ENCODE measurements at places on chromosomes 1 and 21.

- no peak for DNase-seq
These were observed 106.4 kb downstream of the CTH start for GRCh38 chr1:70517444-70517843.

GRCh38 chr1:178627037-178627436, 98.0 kb upstream of the RALGPS2 start:
- no peak for DNase-seq

DNA sequence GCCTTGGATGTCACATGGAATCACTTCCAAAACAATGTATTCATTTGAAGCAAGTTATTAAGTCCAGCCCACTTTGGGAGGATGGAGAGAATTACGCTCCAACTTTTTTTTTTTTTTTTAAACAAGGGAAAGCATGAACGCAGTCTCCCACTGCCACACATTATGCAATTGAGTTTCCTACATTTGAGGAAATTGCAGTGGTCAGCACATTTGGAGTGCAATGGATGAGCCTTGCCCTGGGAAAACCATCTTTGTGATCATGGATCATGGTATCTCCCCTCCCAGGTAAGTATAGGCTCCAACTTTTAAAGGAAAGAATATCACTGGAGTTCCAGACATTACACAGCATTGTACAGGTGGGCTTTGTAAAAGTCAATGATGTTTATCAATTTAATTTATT, 26.7 kb downstream of the MAP10 start:
- DNase-seq = no peak

DNA sequence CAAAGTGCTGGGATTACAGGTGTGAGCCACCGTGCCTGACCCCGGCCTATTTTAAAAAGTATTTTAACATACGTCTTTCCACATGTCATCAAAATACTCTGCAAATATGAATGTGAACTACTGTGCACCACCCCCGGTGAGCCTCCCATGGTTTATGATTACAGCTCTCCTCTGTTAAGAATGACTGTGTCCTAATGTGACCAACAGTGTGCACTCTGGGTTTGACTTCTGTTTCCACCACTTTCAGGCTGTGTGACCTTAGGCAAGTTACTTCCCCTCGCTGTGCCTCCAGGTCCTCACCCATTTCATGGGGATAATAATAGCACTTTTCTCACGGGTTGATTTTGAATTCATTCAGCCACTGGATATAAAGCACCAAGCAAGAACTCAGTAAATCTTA, 14.7 kb downstream of the AMPD2 start:
- no peak for DNase-seq

- DNase-seq = no peak
These were observed 277.6 kb downstream of the DSCAM start for GRCh38 chr21:40569357-40569756.

- DNase-seq = no peak
These were observed 14.7 kb upstream of the CYYR1 start for GRCh38 chr21:26587736-26588201.

DNA sequence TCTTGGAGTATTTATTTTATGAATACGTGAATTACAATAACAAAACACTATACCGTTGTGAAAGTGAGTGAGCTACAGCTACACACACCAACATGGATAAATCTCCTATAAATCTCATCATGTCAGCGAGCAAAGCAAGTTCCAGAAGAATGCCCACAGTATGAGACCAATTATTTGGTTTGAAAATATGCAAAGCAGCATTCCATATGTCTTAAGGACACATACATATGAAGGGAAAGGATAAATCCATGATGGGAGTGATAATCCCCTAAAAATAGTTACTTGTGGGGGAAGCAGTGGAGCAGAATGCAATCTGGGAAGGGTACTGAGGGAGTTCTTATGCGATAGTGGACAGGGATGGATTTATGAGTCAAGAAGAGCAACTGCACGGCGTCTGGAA, 261.3 kb downstream of the DISC1 start:
- no peak for DNase-seq

- DNase-seq = no peak
These were observed 281.1 kb upstream of the CXADR start for GRCh38 chr21:17231771-17232170.

GRCh38 chr1:7299329-7299799, 471.7 kb upstream of the VAMP3 start:
- no peak for DNase-seq

GRCh38 chr1:51189421-51190073, 46.5 kb upstream of the RNF11 start:
- peak; percentile 32 for DNase-seq

DNA sequence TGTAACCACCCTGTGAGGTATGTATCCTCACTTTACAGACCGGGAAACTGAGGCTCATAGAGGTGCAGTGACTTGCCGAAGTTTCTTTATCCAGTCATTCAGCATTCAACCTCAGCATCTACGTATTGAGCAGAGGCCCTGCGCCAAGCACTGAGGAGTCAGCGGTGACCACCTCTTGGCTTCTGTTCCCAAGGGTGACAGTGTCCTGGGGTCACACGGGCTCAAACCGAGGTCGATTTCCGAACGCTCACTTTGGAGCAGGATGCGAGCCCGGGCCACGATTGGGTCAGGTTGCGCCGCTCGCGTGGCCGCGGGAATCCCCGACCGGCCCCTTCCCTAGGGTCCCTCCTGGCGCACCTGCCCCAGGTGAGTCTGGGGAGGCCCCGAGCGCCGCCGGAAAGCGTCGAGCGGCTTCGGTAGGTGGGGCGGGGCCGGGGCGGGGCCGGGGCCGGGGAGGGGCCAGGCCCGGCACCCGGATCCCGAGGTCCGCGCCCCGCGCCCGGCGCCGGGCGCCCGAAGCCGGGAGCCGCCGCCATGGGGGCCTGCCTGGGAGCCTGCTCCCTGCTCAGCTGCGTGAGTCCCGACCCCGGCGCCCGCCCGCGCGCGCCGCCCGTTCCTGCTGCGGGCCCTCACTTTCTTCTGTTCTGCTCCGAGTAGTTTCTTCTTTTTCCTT, at the start of gene SERINC2:
Gene SERINC2, plus strand, starts transcription at position 482 of the 673 bp plus-strand sequence. Its CDS starts 53 bp downstream, at position 535.
- peak; percentile 22 for DNase-seq

DNA sequence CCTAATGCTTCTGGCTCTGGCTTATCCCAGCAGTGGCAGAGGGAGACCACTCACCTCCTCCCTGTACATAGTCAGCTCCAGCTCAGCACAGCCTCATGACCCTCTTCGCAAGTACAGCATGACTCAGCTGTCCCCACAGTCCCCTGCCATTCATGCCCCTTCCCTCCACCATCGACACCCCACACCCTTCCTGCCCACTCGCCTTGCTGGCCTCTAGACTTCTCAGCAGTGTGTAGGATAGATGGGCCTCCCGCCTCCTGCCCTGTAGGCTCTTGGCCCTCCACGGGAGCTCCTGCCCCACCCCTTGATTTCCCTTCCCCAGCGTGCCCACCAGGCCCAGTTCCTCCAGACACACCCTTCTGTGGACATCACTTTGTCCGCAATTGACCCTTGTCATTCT, 9.8 kb downstream of the NPR1 start:
- no peak for DNase-seq

DNA sequence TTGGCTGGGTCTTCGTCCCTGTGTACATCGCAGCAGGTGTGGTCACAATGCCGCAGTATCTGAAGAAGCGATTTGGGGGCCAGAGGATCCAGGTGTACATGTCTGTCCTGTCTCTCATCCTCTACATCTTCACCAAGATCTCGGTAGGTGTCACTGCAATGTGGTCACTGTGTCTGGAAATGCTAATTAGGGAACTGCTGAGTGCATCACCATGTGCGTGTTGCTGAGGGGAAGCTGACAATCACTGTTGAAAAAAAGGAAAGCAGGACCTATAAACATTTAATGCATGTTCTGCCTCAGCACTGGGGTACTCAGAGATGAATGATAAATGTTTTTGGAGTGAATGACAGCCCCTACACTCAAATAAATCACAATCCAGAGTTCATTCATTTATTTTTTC, 6.8 kb downstream of the SLC5A9 start:
- DNase-seq = no peak

DNA sequence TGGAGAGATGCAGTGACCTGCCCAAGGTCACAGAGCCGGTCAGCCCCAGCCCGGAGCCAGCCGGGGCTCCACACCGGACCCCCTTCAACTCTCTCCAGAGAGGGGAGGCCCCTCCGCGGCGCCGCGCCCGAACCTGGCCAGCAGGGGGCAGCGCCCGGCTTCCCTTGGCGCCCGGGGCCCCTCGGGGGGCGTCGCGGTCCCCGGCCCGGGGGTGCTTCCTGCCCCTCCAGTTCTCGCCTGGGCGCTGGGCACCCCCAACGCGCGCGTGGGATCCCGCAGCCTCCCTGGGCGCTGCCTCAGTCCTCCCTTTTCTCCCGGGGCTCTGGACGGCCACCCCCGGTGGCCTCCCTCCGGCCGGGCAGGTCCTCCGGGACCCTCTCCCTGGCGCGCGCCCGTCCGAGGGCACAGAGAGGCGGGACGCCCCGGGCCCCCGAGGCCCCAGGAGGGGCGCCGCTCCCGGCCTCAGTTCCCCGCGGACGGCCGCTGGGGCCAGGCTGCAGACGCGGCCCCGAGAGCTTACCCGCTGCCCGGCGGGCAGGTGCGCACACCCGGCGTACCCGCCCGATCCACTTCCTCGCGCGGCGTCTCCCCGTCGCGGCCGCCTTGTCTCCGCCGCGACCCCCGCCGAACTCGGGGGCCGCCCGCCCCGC, 406 bp downstream of the HTR1D start:
- DNase-seq = peak; percentile 44

GRCh38 chr1:1219341-1219740, 5.4 kb upstream of the TNFRSF4 start:
- DNase-seq = no peak

- no peak for DNase-seq
These were observed 7.7 kb downstream of the C1orf226 start for GRCh38 chr1:162389021-162389818.

GRCh38 chr1:87115891-87116290, 201.5 kb downstream of the HS2ST1 start:
- DNase-seq = no peak

DNA sequence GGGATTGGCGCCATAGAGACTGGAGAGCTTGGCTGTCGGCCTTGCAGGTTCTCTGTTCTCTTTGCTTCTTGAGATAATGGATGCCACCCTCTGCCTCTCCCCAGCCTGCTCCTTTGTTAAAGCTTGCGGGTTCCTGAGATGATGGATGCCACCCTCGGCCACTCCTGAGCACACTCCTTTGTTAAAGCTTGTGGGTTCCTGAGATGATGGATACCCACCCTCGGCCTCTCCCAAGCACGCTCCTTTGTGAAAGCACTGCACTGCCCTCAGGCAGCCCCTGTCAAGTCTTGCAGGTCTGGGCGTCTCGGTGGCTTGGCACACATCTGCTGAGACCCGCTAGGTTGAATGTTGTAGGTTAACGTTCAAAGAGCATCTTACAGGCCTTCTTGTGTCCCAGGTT, 76.5 kb downstream of the SCCPDH start:
- no peak for DNase-seq

- DNase-seq = no peak
These were observed 13.2 kb downstream of the IFNLR1 start for GRCh38 chr1:24173638-24174575.

GRCh38 chr1:19715334-19716203, 50.9 kb downstream of the HTR6 start:
- DNase-seq = peak; percentile 80

GRCh38 chr21:32757804-32758203, 13.8 kb downstream of the PAXBP1 start:
- DNase-seq = no peak

- DNase-seq = no peak
These were observed 3.5 kb downstream of the TRIM67 start for GRCh38 chr1:231165371-231165770.

DNA sequence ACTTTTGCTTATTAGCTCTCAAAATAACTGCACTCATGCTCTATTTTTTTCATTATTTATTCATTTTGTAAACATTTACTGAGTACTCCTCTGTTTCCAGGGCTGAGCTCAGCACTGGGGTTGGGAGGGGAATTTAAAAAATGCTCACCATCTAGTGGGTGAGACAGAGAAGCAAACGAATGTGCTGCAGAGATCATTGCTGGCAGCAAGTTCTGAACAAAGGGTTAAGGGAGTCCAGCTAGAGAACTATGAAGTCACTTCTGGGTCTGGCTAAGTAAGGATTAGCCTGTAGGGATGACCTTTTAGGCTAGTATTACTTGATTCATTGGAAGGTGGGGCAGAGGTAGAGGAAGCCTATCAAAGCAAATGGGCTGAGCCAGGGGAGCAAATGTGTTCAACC, 99.1 kb upstream of the ZNF644 start:
- DNase-seq = no peak

DNA sequence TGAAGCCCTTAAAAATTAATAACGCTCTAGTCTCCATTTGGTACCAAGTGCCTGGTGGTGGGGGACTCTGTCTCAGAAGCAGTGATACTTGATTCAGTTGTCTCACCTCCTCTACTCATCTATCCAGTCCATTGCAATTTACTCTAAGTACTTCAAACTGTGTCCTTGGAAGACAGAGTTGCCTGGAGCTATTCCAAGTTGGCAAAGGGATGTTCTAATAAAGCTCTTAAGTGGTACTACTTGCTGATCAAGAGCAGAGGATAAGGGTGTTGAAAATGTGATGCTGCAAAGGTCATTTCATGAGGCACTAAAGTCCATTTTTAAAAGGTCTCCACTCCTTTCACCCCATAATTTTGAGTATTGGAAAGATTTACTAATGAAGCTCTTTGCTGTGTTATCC, 142.2 kb downstream of the NFIA start:
- DNase-seq = no peak

DNA sequence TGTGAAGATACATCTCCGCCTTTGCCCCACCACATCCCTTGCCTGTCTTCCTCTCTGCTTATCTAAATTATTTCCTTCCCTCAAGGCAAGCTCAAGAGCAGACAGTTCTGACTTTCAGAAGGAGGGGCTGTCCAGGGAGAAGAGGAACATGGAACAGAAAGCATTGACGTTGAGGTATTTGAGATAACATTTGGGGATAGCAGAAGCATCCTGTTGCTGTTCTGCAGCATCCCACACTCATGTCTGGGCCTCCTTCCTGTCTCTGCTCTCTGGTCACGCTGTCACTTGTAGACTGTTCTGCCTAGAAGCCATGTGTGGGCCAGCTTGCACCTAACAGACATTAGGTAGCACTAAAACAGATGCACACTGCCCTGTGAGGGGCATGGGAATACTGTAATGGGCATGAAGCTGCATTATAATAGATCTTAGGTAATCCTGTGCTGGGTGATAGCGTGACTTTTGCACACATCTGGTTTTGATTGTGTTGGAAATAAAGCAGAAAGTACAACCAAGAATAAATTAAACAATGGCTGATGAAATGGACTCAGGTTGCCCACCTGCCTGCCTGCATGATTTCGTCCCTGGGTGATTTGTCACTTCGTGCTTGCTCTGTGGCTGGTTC, 660 bp upstream of the RD3 start:
- DNase-seq = no peak
